ENCODE measurements at places on chromosomes 2 and 18.
A peak's percentile ranks its signal among the peaks of the same experiment; 100 is the strongest.

DNA sequence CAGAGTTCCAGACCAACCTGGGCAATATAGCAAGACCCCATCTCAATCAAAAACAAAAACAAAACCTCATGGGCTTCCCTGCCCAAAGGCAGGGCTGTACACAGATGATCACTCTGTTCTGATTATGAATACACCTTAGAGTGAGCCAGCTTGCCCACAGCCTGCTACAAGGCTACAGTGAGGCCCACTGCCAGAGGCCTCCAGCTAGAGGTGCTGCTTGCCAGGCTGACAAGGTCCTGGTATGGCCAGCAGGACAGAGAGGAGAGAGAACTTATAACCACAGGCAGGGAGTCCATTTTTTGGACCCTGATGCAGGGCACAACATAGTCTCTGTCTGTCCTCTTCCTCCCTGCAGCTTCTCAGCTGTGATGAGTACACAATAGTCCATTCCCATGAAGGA lies 41.5 kb downstream of the KANSL3 start:
- H3K4me1 ChIP-seq = peaks cover 3% of the 10 kb centered on the region
- H3K27ac ChIP-seq = no peak overlapping the region
- peaks cover 63% of the 10 kb centered on the region for H3K36me3 ChIP-seq

GRCh38 chr2:238710787-238711186 lies 137.1 kb upstream of the TWIST2 start:
- no peak for DNase-seq
- H3K27me3 ChIP-seq = peaks cover 14% of the 10 kb centered on the region

- no peak overlapping the region for H3K27ac ChIP-seq
- no peak overlapping the region for H3K4me3 ChIP-seq
- no peaks in the 10 kb centered on the region for H3K36me3 ChIP-seq
These were observed 20.3 kb downstream of the MYO1B start for GRCh38 chr2:191265311-191266170.

DNA sequence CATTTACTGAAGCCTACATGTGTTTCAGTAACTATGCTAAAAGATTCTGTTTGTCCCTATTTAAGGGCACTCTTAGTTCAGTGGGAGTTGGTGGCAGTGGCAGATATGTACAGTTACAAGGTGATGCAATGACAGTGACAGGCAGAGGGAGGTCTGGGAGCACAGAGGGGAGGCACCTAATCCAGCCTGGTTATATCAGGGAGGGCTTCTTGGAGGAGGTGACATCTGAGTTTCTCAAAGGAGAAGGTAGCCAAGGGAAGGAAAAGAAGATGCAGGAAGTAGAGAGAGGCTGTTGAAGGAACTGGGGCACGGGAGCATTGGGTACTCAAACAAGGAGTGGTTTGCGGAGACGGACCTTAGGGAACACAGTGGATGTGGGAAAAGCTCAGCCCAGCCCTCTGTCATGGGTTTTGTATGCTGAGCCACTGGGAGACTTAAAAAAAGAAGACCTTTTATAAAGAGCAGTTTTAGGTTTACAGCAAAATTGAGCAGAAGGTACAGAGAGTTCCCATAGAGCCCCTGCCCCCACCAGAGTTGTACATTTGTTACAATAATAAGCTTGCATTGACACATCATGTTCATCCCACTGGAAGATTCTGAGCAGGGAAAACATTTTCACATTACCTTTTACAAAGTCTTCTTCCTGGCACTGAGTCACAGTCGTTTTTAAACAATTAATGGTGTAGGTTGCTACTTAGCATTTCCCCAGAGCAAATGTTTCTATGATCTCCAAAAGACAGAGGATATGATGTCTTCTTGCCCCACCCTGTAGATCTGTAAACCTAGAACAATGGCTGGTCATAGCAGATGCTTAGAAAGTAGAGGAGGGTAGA lies 83.0 kb upstream of the TAF1B start:
- no peak overlapping the region for H3K4me3 ChIP-seq
- H3K36me3 ChIP-seq = no peaks in the 10 kb centered on the region
- peaks cover 37% of the 10 kb centered on the region for H3K27me3 ChIP-seq
- no peak overlapping the region for H3K27ac ChIP-seq

DNA sequence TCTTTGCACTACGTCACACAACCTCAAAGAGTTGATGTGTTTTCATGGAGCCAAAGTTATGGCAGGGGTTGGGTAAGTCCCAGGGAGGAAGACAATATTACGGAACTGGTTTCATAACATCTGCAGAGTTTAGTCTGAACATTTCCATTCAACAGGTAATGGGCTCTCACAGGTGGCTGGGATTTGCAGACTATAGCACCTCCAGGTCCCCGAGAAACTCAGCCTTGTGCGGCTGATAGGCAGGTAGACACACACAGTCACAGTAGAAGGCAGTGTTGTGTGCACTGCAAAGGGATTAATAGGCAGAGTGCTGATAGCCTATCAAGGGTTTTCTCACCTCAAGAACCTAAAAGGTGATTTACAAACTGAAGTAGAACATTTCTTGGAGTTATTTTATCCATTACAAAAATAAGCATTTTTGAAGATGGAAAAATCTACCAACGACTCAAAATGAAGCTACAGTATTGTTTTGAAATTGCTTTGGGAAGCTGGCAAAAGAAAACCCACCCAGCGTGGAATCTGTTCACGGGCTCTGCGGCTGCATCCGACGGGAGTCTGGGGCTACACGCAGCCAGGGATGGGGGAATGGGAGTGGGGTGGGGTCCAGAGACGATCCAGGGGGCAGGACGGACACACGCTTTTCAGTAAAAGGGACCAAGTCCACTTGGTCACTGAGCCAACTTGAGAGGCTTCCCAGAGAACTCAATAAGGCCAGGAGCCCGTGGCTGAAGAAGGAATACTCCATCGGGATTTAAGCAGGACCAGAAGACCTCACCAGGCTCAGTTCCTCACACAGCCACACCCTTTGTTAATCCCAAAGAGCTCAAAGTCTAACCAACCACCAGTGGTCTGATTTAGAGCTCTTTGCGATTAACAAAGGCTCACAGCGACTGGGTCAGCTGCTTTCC lies 82.9 kb downstream of the CHRNA1 start:
- H3K36me3 ChIP-seq = peaks cover 21% of the 10 kb centered on the region
- H3K27ac ChIP-seq = peak overlapping the region; percentile 84
- H3K27me3 ChIP-seq = no peaks in the 10 kb centered on the region
- DNase-seq = no peak
- H3K4me1 ChIP-seq = peaks cover 42% of the 10 kb centered on the region
